NCI-H524 treated with DMSO at 0.1 percent for 48 hours (cell line): ENCODE measurements at places on chromosomes 11 and 22.

GRCh38 chr11:109769858-109770257 is 323.3 kb upstream of the ZC3H12C start:
- no peak for DNase-seq

GRCh38 chr22:39556970-39557841 is 13.3 kb upstream of the CACNA1I start:
- DNase-seq = no peak

- no peak for DNase-seq
Observed at GRCh38 chr11:65545853-65546216, 12.3 kb downstream of the LTBP3 start.

DNA sequence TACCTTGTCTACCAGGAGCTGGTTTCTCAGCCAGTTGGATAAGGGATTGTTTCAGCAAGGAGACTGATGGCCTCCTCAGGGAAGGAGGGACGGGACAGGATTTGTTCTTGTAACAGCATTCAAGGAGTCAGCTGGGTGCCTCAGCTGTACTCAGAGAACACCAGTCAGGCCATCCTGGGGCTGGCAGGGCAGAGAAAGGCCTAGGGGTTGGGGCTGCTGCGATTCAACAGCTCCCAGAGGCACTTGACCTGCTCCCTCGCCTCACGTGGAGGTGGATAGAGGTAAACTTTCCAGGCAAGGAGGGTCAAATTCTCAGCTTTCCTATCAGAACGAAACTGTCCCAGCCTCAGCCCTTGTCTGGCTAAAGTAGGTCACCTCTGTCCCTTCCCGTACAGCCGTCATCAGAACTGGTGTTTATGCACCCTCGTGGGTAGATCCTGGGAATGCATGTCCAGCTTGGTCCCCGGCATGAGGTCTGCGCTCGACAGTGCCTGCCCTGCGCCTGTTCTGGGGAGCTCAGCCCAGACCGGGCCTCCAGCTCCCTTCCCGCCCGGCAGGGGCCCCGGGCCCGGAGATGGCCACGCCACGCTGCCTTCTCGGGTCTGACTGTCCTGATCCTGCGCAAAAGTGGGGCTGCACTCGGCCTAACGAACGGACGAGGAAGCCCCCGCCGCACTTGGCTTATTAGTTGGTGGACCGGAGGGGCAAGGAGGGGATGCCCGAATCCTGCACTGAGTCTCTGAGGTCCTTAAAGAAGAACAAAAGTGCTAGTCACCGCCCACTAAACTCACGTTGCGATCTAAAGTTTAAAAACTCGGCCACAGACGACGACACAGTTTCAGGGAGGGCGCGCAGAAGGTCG is 762 bp upstream of the CCDC134 start:
- DNase-seq = no peak
